ENCODE measurements at places on chromosomes 6 and 20.

GRCh38 chr6:121652726-121653623 lies 217.5 kb downstream of the GJA1 start:
- DNase-seq = no peak

- no peak for DNase-seq
These were observed 74.4 kb downstream of the MKKS start for GRCh38 chr20:10359621-10360040.

- no peak for DNase-seq
These were observed 47.2 kb downstream of the RRBP1 start for GRCh38 chr20:17634661-17635331.

GRCh38 chr20:64065974-64066343 lies 3.0 kb downstream of the TCEA2 start:
- DNase-seq = no peak

GRCh38 chr20:35883336-35883777 lies 70.9 kb downstream of the SCAND1 start:
- DNase-seq = no peak

DNA sequence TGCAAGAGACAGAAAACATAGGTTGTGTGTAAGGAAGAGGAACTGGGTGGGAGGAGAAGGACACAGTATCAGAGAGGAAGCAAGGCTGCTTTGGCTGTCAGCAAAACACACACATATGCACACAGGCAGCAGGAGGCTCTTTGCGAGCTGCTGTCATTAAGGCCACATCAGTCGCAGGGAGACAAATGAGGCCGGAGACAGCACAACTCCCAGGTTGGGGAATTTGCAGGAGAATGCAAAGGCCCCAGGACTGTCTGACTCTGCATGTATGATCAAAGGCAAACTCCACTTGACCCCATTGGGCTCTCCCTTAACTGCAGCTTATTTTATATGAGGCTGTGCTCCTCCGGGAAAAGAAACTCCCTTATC lies 35.3 kb downstream of the METTL24 start:
- DNase-seq = no peak

GRCh38 chr20:47574616-47575364 lies 73.1 kb downstream of the NCOA3 start:
- DNase-seq = peak; percentile 62

GRCh38 chr6:30321692-30322388 lies 4.9 kb upstream of the TRIM39 start:
- DNase-seq = no peak

DNA sequence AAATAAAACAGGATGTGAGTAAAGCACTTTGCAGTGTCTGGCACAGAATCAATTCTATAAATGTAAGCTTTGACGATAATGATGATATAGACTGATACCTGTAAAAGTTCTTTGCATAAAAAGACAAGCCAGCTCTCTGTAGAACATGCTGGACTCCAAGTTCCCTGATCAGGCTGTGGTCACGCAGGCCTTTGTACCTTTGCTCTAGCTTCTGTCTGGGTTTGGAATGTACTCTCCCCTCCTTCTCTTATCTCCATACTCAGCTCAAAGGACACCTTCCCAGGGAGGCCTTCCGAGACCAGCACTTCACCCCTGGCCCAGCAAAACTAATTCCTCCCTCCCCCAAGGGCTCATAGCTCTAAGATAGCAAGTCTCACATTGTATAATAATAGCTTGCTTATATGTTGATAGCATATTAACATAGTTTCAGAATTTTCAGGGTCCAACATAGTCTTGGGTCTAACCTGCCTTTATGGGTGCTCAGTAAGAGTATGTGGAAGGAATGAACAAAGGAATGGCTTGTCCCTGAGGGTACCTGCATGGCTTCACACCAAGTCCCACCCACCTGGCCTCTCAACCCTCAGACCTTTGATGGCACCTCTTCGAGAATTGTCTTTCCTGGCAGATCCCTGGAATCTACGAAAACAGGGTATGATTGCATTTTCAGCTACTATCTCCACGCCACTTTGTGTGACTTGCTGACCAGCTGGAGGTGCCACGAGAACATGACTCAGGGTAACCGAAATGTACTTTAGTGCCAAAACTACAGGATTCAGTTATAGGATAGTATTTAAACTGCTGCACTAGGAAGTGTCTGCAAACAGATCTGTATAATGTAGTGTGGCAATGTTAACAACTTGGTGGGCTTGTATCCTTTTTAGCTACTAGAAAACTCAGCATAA lies 41.7 kb upstream of the PIM1 start:
- DNase-seq = no peak

- no peak for DNase-seq
These were observed 515.1 kb upstream of the SOX4 start for GRCh38 chr6:21078497-21078896.

DNA sequence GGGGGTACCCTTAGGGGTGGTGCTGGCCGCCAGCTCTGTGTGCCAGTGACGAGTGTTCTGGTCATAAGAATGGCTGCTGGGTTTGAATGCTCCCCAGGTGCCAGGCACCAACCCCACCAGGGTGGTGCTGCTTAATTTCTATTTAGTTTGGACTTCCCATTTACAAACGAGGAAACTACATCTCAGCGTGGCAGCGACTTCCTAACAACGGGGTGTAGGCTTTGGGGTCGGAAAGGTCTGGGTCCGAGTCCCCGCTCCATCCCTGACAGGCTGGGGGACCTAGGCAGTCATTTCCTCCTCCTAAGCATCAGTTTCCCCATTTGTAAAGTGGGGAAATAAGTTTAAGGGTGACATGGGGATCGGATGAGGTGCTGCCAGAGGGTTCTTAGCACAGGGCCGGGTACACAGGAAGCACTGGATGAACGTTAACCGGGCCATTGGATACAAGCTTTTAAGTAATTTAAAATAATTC lies 30.3 kb downstream of the CEBPB start:
- no peak for DNase-seq

GRCh38 chr6:155085582-155086257 lies 90.6 kb downstream of the TIAM2 start:
- DNase-seq = no peak

- DNase-seq = no peak
These were observed 12.5 kb upstream of the STX16 start for GRCh38 chr20:58638467-58639181.

GRCh38 chr6:31896493-31896855 lies 1.0 kb downstream of the EHMT2 start:
- no peak for DNase-seq

DNA sequence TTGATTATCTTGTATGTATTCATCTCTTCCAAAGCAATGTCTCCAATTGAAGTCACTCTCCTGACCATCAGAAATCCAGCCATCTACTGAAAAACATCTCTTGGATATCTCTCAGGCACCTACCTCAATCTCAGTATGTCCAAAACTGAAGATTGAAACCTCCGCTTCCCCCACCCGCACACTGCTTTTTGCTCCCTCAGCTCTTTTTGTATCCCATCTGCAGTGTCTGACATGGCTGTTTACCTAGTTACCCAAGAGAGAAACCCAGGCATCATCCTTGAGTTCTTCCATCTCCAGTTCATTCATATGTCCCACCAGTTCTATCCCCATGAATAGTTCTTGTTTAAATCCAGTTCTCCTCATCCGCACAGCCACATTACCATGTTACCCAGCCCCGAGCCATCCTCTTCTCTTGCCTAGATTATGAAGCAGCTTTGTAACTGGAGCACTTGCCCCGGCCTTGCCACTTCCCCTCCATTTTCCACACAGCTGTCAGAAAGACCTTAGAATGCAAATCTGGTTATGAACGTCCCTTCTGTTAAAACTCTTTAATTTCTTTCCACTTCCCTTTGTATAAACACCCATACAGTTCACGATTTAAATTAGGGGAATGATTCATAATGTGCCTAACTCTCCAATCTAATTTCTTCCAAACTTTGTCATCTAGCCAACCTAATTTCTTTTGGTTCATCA lies 40.5 kb upstream of the GCLC start:
- no peak for DNase-seq

DNA sequence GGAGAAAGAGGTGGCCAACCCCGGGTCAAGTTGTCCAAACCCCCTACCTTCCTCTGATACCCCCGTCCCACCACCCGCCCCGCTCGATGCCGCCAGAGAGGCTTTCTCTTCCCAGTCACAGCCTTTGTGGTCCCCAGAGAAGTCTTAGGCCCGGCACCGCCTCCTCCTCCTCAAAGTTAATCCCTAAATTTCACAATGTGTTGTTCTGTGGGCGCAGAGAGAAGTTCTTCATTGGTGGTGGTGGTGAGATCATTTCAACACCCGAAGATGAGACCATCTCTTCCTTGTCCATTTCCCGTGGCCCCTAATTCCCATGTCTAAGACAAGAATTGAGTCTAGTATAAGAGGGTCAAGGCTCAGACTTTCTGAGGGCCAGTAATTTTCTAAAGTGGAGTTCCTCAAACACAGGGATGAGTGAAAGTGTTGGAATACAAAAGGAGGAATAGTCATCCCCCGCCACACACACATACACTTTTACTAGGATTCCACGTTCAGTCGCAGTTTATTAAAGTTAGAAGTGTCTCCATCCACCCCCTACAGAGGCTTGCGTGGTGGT lies 10.4 kb downstream of the TRIM31 start:
- DNase-seq = no peak

GRCh38 chr6:12232821-12233220 lies 57.3 kb upstream of the EDN1 start:
- DNase-seq = no peak

- DNase-seq = peak; percentile 63
These were observed 3.5 kb downstream of the NDUFAF5 start for GRCh38 chr20:13788167-13788834.

GRCh38 chr6:1703091-1703855 lies 93.6 kb downstream of the FOXC1 start:
- no peak for DNase-seq

- DNase-seq = no peak
These were observed 286.2 kb downstream of the PREX1 start for GRCh38 chr20:48541581-48542071.

- no peak for DNase-seq
These were observed 160.7 kb downstream of the FOXC1 start for GRCh38 chr6:1770435-1770843.

GRCh38 chr20:48201885-48202284 lies 416.6 kb upstream of the SULF2 start:
- DNase-seq = no peak

All from SK-N-DZ (cell line).